Placental epithelial cell (primary cell): ENCODE measurements at places on chromosomes 11 and 22. TPM values are rescaled to one million over a fixed set of nuclear protein-coding genes. Genes with fewer than 3 reads are reported as not detected.

TSPO gene
- total RNA-seq = 129 and 155 TPM in 2 replicates

KRTAP5-10 gene
- total RNA-seq = not detected in 2 replicates

APOBEC3A gene
- total RNA-seq = not detected in 2 replicates

ANKK1 gene
- 1.6 and 2.0 TPM in 2 replicates for total RNA-seq

MRGPRX3 gene
- not detected in 2 replicates for total RNA-seq

CREB3L1 gene
- 46.0 and 51.4 TPM in 2 replicates for total RNA-seq

PRRG4 gene
- 4.9 and 9.4 TPM in 2 replicates for total RNA-seq

CCDC87 gene
- total RNA-seq = 0.87 and 1.2 TPM in 2 replicates

MRGPRX4 gene
- total RNA-seq = not detected in 2 replicates

CCDC157 gene
- 3.5 and 8.0 TPM in 2 replicates for total RNA-seq

MRGPRX1 gene
- total RNA-seq = 0.39 TPM in 1 of 2 replicates, not detected in the other

CCDC89 gene
- total RNA-seq = 7.0 and 12.6 TPM in 2 replicates

TSSC4 gene
- 36.5 and 60.1 TPM in 2 replicates for total RNA-seq

OR8K1 gene
- total RNA-seq = not detected in 2 replicates

DLG2 gene
- 0.22 and 2.7 TPM in 2 replicates for total RNA-seq

OR8D1 gene
- total RNA-seq = not detected in 2 replicates

SLC37A2 gene
- total RNA-seq = 9.1 and 11.4 TPM in 2 replicates

THY1 gene
- 47.9 and 69.7 TPM in 2 replicates for total RNA-seq

JHY gene
- total RNA-seq = 5.5 and 6.4 TPM in 2 replicates

SPON1 gene
- under 0.01 TPM in 2 replicates for total RNA-seq

TRIM51 gene
- not detected in 2 replicates for total RNA-seq

TEX12 gene
- 0.11 TPM in 1 of 2 replicates, not detected in the other for total RNA-seq

RTN4R gene
- 2.0 and 4.8 TPM in 2 replicates for total RNA-seq

CELSR1 gene
- 78.5 and 135 TPM in 2 replicates for total RNA-seq

TRIM3 gene
- total RNA-seq = 13.6 and 23.2 TPM in 2 replicates

FAM227A gene
- 1.2 and 3.1 TPM in 2 replicates for total RNA-seq

LRRC10B gene
- not detected in 2 replicates for total RNA-seq

LSP1 gene
- 1.2 TPM in 1 of 2 replicates, not detected in the other for total RNA-seq

TSGA10IP gene
- not detected in 2 replicates for total RNA-seq

KIAA1671 gene
- 6.7 and 8.5 TPM in 2 replicates for total RNA-seq

CD248 gene
- total RNA-seq = 53.7 and 73.0 TPM in 2 replicates

TMA7B gene
- not detected in 2 replicates for total RNA-seq

TUBA8 gene
- total RNA-seq = 0.39 and 0.87 TPM in 2 replicates

OR5M11 gene
- not detected in 2 replicates for total RNA-seq

OR5D13 gene
- not detected in 2 replicates for total RNA-seq

CARD18 gene
- total RNA-seq = 0.11 TPM in 1 of 2 replicates, not detected in the other

VPREB1 gene
- total RNA-seq = not detected in 2 replicates

RFPL1 gene
- total RNA-seq = not detected in 2 replicates

MLC1 gene
- under 0.01 TPM in 2 replicates for total RNA-seq

SEPTIN3 gene
- total RNA-seq = under 0.01 TPM in 1 of 2 replicates, not detected in the other

PARVG gene
- under 0.01 TPM in 1 of 2 replicates, not detected in the other for total RNA-seq

FAR1 gene
- total RNA-seq = 60.7 and 75.4 TPM in 2 replicates

C11orf91 gene
- total RNA-seq = 0.33 and 0.39 TPM in 2 replicates

LMO2 gene
- 0.39 and 2.3 TPM in 2 replicates for total RNA-seq

ANO9 gene
- total RNA-seq = 9.0 and 57.4 TPM in 2 replicates

MAJIN gene
- total RNA-seq = not detected in 2 replicates

PAMR1 gene
- 0.11 and 0.79 TPM in 2 replicates for total RNA-seq

APOL3 gene
- total RNA-seq = under 0.01 TPM in 1 of 2 replicates, not detected in the other

SCUBE1 gene
- total RNA-seq = under 0.01 TPM in 1 of 2 replicates, not detected in the other

SLC6A5 gene
- not detected in 2 replicates for total RNA-seq

OR10S1 gene
- total RNA-seq = not detected in 2 replicates

SCO2 gene
- total RNA-seq = 2.4 and 3.3 TPM in 2 replicates

ATG16L2 gene
- total RNA-seq = 2.0 and 8.6 TPM in 2 replicates

MMP8 gene
- not detected in 2 replicates for total RNA-seq

SLC22A6 gene
- total RNA-seq = not detected in 2 replicates

TMEM45B gene
- total RNA-seq = not detected in 2 replicates

MIAT gene
- 0.76 and 0.79 TPM in 2 replicates for total RNA-seq

MORC2 gene
- total RNA-seq = 13.2 and 20.0 TPM in 2 replicates

INS gene
- total RNA-seq = 1.6 TPM in 1 of 2 replicates, not detected in the other
